ENCODE measurements at places on chromosomes 7 and 10.

DNA sequence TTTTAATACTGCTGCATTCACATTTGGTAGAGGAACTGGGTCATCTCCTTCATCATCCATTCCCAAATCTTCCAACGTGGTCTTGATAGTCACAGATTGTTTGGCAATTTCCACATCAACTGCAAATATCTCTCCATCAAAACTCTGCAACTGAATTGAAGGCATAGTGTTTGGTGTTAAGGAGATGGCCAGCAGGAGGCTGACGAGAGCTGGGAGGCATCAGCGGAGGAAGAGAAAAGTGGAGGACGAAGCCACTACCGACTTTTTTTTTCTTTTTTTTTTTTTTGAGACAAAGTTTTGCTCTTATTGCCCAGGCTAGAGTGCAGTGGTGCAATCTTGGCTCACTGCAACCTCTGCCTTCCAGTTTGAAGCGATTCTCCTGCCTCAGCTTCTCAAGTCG, 205.0 kb upstream of the KCTD7 start:
- no peak for DNase-seq

GRCh38 chr10:7700577-7701125, 2.5 kb upstream of the ITIH2 start:
- DNase-seq, result no peak

- DNase-seq, result peak; percentile 16
Measured at GRCh38 chr10:62038609-62039190, 137.2 kb downstream of the ARID5B start.

- no peak for DNase-seq
Measured at GRCh38 chr10:132106431-132106830, 40.7 kb downstream of the JAKMIP3 start.

DNA sequence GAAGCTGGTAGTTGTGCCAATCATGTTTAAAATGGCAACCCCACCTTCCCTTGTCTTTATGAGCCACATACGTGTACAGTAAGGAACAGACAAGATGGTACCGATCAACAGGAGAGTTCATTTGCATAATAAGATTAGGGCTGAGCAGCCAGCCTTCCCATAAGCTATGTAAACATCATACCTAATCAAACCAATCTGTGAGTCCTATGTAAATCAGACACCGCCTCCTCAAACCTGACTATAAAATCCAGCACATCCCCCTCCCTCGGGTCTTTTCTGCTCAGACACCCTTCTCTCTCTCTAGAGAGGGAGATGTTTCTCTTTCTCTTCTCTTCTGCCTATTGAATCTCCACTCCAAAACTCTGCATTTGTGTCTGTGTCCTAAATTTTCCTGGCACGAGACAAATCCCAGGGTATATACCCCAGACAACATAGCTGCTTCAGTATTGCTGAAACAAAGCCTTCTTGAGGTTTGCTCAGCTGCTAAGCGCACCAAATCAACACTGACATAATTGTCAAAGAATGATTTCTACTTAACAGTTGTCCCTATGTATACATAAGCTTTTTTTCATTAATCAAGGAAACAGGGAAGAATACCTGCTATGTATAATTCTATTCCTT, 279.2 kb downstream of the THSD7A start:
- no peak for DNase-seq

DNA sequence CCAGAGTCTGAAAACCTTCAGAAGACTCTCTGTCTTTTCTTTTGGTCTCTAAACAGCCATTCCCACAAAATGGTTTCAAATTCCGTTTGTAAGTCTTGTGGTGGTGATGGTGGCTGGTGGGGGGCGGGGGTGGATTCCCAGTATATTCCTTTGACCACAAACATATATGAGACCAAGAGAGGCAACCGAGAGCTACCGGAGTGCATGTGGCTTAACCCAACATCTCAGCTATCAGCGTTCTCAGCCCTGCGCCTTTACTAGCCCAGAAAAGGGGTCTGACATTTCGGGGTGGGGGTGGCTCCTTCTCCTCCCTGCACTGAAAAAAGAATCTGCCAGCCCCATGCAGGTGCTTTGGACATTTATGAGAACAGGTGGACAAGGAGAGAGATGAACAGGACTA, 621.1 kb downstream of the ACTR3B start:
- no peak for DNase-seq

DNA sequence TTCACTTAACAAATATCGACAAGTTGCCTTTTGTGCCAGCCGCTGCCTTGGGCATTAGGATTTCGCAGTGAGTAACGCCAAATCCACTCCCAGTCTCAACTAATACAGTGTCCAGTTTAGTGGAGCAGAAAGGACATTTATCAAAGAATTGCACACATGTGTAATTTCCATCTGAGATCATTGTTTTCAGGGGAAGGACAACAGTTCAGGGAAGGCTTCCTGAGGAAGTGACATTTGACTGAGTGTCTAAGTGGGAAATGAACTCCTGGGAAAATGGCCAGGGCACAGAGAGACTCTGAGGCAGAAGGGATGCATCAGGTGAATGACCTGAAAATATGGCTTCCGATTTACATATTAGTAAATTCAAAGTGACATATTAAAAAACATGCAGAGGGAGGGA, 89.4 kb downstream of the ITGA8 start:
- no peak for DNase-seq

DNA sequence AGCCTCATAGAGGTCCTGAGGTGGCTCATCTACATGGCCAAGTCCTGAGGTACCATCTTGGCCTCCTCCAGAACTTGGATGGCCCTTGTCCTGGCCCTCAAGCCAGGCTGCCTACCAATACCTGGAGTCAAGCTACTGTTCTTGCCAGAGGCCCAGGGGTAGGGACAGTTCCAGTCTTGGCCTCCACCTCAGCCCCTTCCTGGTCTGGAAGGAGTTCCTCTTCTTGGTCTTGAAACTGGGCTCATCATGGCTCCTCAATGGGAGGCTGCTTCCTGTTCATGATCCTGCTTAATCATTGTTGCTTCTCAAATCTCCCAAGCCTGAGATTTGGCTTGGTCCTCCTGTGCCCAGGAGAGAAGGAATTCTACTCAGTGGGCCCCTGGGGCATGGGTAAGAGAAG, 3.9 kb downstream of the HPS6 start:
- DNase-seq, result no peak
